Smooth muscle cell of the umbilical artery (primary cell): ENCODE measurements at places on chromosomes 2 and 18. TPM values are rescaled to one million over a fixed set of nuclear protein-coding genes. Genes with fewer than 3 reads are reported as not detected.

ANKRD44 gene
- 10.4 and 11.0 TPM in 2 replicates for total RNA-seq

STAT4 gene
- total RNA-seq: 1.5 and 2.8 TPM in 2 replicates

HOXD8 gene
- 5.3 and 7.7 TPM in 2 replicates for total RNA-seq

HJURP gene
- total RNA-seq: 1.5 and 9.4 TPM in 2 replicates

USP40 gene
- 44.2 and 54.6 TPM in 2 replicates for total RNA-seq

C2orf78 gene
- total RNA-seq: not detected in 2 replicates

ALPP gene
- not detected in 2 replicates for total RNA-seq

LIPT1 gene
- 4.1 and 6.2 TPM in 2 replicates for total RNA-seq

STARD6 gene
- total RNA-seq: not detected in 2 replicates

ZNF513 gene
- 9.8 and 11.6 TPM in 2 replicates for total RNA-seq

OXER1 gene
- not detected in 2 replicates for total RNA-seq

RAB6C gene
- not detected in 2 replicates for total RNA-seq

SIX3 gene
- total RNA-seq: not detected in 2 replicates

NGEF gene
- total RNA-seq: 0.30 and 3.4 TPM in 2 replicates

CNRIP1 gene
- total RNA-seq: 16.3 and 21.1 TPM in 2 replicates

SPRED2 gene
- total RNA-seq: 7.7 and 24.0 TPM in 2 replicates

CMPK2 gene
- 0.32 and 0.59 TPM in 2 replicates for total RNA-seq

CRYBA2 gene
- total RNA-seq: not detected in 2 replicates

ABCG8 gene
- not detected in 2 replicates for total RNA-seq

CTIF gene
- total RNA-seq: 38.6 and 47.5 TPM in 2 replicates

TYMS gene
- 8.3 and 32.5 TPM in 2 replicates for total RNA-seq

CREB1 gene
- total RNA-seq: 25.5 and 46.6 TPM in 2 replicates

MYL1 gene
- total RNA-seq: not detected in 2 replicates

LCT gene
- not detected in 2 replicates for total RNA-seq

DUSP19 gene
- 4.2 and 6.5 TPM in 2 replicates for total RNA-seq

GALR1 gene
- total RNA-seq: not detected in 2 replicates

CTNNA2 gene
- 0.05 TPM in 1 of 2 replicates, not detected in the other for total RNA-seq

RND3 gene
- total RNA-seq: 325 and 420 TPM in 2 replicates

HOXD13 gene
- total RNA-seq: 2.2 and 2.4 TPM in 2 replicates

ACVR1 gene
- 36.8 and 43.5 TPM in 2 replicates for total RNA-seq

DOK6 gene
- 10.4 and 15.3 TPM in 2 replicates for total RNA-seq

BOD1L2 gene
- not detected in 2 replicates for total RNA-seq

GPR35 gene
- total RNA-seq: 0.30 and 1.3 TPM in 2 replicates

TMEM247 gene
- total RNA-seq: not detected in 2 replicates

HES6 gene
- total RNA-seq: 1.2 and 2.4 TPM in 2 replicates

CAVIN2 gene
- total RNA-seq: 1.8 and 6.2 TPM in 2 replicates

SLC8A1 gene
- total RNA-seq: 49.0 and 125 TPM in 2 replicates

TACR1 gene
- not detected in 2 replicates for total RNA-seq

KRTCAP3 gene
- not detected in 2 replicates for total RNA-seq

MC2R gene
- total RNA-seq: not detected in 2 replicates

RRM2 gene
- 7.1 and 22.2 TPM in 2 replicates for total RNA-seq

UGT1A4 gene
- not detected in 2 replicates for total RNA-seq

CTAGE1 gene
- total RNA-seq: 0.05 TPM in 1 of 2 replicates, not detected in the other

RAX gene
- total RNA-seq: not detected in 2 replicates

RPRM gene
- total RNA-seq: not detected in 2 replicates

ZNF385B gene
- total RNA-seq: not detected in 2 replicates

XIRP2 gene
- under 0.01 TPM in 2 replicates for total RNA-seq

SKOR2 gene
- total RNA-seq: not detected in 2 replicates

PROM2 gene
- total RNA-seq: 0.30 and 0.83 TPM in 2 replicates

POU3F3 gene
- not detected in 2 replicates for total RNA-seq

ATP8B1 gene
- total RNA-seq: 9.5 and 74.6 TPM in 2 replicates

R3HDM1 gene
- total RNA-seq: 7.1 and 18.0 TPM in 2 replicates

FAP gene
- 272 and 526 TPM in 2 replicates for total RNA-seq

TUBA3E gene
- total RNA-seq: 0.09 TPM in 1 of 2 replicates, not detected in the other

C2orf15 gene
- 0.18 TPM in 1 of 2 replicates, not detected in the other for total RNA-seq

HOXD9 gene
- total RNA-seq: 2.7 and 3.6 TPM in 2 replicates

DCDC2C gene
- total RNA-seq: not detected in 2 replicates

PAX3 gene
- not detected in 2 replicates for total RNA-seq

INHBB gene
- total RNA-seq: not detected in 2 replicates

ST6GAL2 gene
- 10.7 and 12.9 TPM in 2 replicates for total RNA-seq
